ENCODE measurements at places on chromosomes 3 and 15.

- no peak for DNase-seq
These were observed 203.4 kb upstream of the HES1 start for GRCh38 chr3:193932576-193932975.

DNA sequence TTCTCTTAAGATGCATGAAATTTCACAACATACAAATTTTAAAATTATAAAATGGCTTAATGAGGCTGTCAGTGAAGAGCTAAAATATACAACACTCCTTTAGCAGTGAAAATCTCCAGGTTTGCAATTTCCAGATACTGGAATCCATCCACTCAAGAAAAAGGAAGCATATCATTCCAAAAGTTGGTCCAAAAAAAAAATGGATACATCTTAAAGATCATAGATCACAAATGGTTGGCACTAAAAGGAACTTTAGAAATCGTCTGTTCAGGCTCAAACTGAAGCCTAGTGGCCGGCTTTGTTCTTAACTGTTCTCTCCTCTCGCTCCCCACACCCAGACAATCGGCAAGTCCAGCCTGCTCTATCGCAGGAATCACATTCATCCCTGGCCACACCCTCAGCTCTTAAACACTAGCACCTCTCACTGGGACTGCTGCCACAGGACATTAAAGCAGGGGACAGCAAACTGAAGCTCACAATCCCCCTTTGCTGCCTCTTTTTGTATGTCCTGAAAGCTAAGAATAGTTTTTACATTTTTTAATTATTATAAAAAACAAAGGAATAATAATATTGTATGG, 130.3 kb upstream of the CDIN1 start:
- DNase-seq = no peak

GRCh38 chr3:53671192-53671960, 174.8 kb downstream of the CHDH start:
- no peak for DNase-seq

GRCh38 chr15:70197945-70198361, 100.2 kb upstream of the TLE3 start:
- DNase-seq = no peak

DNA sequence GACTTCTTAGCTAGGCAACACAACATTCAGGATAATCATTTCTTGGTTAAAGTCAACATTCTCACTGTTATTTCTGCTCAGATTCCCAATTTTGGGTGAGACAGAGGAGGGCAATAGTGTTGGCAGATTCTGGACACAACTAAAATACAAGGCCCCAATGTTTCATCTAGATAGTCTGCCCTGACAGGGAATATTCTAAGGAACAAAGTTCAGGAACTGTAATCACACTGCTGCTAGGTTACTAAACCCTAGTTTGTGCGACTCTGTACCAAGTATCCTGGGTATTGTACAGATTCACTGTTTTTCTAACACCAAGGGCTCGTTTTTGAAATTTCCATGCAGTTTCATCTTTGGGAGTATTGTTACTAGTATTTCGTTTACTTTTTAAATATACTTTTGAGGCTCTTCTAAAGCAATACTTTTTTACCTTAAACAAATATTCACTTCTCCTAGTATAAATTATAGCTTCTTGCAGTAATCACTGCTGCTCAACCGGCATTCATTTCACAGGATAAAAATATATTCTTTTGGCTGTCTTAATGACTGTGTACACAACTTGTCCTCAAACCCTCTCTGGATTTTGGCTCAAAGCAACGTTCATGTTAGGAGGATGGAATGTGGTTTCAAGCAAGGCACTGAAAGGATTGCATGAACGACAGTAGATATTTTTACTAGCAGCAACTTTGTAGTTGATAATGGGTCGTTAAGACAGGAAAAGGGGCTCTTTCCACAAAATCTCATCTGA, 167.4 kb downstream of the ADAMTS17 start:
- no peak for DNase-seq

GRCh38 chr15:62269504-62269903, 104.4 kb upstream of the C2CD4B start:
- no peak for DNase-seq

GRCh38 chr3:42129014-42129953, 38.1 kb downstream of the TRAK1 start:
- DNase-seq = no peak

- no peak for DNase-seq
These were observed 15.4 kb upstream of the KLF15 start for GRCh38 chr3:126372413-126373145.

DNA sequence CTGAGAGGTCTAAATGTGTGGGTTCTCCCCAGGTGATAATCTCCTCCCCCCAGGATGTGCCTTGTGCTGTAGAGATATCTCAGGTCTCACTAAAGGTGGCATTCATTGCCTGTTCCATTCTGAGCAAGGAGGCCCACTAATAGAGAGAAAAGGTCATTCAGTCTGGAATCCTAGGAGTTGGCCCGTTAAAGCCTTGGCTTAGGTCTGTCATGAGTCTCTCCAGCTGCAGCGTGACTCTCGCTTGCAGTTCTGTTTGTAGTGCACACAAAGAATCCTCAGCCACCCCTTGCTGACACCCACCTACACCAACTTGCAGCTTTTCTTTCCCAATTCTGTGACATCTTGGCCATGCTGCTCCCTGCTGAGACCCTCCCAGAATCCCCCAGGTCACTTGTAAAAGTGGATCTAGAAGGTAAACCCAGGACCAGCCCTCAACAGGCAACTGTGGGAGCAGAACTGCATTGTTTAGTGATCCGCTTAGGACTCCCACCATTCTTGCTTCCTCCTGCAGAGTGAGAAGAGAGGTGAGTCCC, 17.7 kb downstream of the MAGEF1 start:
- no peak for DNase-seq

- DNase-seq = no peak
These were observed 33.3 kb upstream of the RTP4 start for GRCh38 chr3:187334904-187335303.

DNA sequence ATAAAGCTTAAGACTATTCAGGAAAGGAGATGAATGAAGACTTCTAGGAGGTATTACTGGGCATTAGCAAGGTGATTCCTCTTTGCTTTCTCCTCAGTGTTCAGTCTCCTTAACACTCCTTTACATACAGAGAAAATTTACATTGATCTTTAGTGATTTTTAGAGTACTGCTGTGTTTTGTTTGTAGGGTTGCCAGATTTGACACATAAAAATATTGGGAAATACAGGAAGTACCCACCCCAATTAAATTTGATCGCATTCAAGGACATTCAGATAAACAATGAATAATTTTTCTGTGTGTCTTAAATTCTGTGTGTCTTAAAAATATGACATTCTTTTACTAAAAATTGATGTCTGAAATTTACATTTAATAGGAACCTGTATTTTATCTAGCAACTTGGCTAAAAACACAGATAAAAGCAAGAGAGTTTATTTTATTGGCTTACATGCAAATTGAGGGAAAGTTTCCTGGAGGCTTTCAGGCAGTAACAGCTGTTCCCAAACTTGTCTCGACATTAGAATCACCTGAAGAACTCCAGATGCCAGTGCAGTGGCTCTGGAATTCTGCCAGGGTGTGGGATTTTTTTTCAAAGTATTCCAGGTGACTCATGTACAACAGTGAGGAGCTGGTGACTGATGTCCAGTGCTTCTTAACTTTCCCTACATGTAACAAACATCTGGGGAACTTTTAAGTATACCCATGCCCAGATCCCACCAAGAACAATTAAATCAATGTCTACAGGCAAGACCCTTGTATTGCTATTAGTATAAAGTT, 23.4 kb upstream of the PLOD2 start:
- no peak for DNase-seq

DNA sequence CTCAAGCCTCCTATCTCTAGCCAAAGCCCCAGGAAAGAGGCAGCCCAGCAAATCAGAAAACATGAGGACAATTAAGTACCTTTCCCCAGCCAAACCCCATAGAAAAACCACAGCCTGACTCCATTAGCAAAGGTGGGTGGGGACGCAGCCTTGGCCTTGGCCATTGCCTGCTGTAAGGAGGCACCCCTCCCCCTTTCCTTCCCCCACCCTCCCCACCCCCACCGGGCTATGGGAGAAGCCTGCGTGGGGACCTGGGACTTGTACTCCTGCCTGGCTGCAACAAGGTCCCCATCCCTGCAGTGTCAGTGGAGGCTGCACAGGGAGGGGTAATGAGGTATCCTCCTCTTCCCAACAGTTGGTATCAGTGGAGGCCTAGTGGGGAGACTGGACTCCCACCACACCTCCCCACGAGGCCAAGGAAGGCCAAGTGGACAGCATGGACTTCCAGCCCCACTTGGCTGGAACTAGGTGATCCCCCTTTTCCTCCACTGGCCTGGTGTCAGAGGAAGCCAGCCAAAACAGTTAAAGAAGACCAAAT, 20.5 kb downstream of the PRR23E start:
- DNase-seq = no peak

DNA sequence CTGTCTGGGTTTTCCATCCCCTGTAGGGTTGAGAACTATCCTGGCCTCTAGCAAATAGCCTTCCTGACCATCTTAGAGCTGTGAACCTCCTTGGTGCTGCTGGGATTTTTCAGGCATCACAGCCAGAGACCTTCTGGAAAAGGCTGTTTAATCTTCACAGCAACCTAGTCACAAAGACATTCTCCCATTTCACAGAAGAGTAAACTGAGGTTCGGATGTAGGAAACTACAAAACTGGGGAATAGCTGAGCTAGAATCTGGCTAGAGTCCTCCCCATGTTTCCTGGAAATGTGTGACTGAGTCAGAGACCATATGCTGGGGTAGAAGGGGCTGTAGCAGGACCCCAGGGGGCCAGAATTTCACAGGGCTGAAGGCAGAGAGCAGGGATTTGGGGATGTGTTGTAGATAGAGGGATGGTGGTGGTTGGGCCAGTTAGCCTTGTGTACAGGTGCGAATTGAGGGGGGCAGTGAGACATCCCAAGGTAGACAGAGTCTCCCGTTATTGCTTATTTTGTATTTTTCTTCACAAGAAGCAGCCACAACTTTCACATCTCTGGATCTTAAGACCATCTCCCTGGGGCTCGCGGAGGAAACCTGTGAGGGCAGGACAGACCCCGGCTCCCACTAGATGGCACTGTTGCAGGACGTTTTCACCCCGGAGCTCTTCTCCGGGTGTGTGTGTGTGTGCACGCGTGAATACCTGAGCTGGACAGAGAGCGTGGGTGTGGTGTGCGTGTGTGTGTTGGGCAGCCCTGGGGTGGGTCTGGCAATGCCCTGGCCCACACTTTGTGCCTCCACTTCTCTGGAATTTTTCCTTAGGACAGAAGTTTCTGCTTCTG, 66.9 kb upstream of the PRR23C start:
- DNase-seq = no peak

DNA sequence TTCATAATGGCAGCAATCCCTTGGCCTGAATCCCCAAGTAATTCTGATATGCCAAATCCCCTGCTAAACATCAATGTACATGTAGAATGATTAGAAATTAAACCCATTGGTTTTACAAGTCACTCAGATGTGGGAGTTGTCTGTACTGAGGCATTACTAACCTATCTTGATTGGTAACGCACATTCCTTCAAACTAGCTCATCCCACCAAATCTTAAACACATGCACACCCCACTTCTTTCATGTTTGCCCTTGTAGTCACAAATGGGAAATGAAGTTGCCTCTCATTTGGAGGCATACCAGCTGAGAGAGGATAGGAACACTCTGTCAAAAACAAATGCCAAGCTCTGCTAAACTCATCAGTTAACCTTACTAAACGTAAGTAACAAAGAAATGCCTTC, 29.1 kb upstream of the MAN2C1 start:
- no peak for DNase-seq

DNA sequence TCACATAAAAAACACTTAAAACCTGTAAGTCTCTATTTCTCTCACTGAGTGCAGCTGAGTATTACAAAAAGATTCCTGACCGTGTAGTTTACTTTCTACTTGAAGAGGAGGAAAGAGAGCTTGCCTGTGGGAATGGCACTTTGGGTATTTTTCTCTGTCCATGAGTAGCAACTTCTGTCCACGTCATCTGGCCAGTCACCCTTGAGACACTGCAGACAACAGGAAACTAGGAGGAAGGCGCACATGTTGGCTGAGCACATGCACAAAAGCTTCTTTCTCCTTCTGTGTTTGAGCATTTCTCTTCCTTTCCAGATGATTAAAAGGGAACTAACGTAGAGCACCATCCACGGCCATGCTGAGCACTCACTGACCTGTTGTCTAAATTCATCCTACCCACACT, 19.7 kb downstream of the STARD5 start:
- DNase-seq = no peak

DNA sequence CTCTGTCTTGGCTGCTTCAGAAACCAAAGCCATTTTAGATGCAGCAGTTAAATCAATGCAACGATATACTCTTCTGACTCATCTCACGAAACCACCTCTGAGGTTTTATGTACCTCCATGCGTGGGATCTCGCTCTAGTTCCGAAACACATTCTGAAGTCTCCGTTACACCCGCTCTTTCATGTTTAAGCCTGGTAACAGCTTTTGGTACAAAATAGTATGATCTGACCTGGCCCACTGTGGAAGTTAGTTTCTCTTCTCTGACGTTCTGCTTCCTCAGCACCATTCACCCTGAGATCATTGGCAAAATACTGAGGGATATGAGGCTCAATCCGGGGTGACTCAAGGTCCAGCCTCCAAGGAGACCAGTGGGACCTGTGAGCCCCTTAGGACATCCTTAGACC, 121.9 kb downstream of the TMEM266 start:
- DNase-seq = no peak

DNA sequence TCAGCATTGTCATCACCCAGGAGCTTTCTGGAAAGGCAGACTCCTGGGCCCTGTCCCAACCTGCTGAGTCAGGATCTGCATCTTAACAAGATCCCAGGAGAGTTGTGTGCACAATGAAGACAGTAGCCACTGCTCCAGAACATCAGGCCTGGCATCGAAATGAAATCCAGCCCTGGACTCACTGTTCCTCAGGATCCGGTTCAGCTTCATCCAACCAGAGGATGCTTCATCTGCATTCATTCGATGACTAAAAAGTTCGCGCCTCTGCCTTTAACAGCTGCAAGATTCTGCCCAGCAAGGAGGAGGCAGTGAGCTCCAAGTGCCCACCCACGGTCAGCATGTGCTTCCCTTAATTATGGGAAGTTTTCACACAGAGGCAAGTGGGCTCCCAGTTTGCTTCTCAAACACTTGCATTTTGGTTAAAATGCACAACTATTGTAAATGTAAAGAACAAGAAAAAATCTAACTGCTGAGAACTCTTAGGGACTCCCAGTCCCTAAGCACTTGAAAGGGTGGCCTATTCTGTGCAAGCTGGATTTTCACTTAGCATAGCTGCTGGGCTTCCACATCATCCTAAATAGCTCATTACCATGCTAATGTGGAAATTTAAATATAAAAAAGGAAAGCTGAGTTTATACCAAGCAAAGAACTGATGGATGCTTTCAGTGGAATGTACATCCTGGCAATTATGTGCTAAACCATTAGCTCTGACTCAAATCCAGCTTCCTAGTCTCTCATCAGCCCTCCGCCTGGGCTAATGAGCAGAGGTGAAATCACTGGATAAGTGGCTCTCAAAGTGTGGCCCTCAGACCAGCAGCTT, 25.5 kb upstream of the ESYT3 start:
- no peak for DNase-seq

- peak; percentile 10 for DNase-seq
These were observed 8.8 kb upstream of the CPOX start for GRCh38 chr3:98602078-98602678.

All from NCI-H187 treated with DMSO at 0.1 percent for 48 hours (cell line).